ENCODE measurements at places on chromosomes 16 and 17. TPM values are rescaled to one million over a fixed set of nuclear protein-coding genes. Genes with fewer than 3 reads are reported as not detected.

- ATAC-seq: no peak
Observed at GRCh38 chr16:87790292-87791100, 24.7 kb upstream of the KLHDC4 start.

DNA sequence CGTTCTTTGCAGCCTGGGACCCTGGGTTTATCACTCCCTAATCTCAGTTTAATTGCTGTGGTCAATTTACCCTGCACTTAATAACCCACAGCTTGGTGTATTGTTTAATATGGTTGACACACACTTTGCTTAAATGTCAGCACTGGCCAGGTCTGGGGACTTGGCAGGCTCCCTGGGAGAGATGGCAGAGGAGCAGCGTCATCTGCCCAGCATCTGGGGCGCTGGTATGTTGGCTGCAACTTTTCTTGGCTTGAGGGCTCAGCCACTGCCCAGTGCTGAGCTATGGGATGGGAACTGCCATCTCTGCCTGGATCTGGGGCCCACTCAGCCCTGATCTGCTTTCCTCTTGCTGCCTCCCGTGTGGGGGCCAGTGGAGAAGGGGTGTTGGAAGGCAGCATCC is 115.7 kb upstream of the IRX3 start:
- ATAC-seq: no peak

GRCh38 chr16:14329727-14330350 is 258.7 kb downstream of the MRTFB start:
- ATAC-seq: no peak

DNA sequence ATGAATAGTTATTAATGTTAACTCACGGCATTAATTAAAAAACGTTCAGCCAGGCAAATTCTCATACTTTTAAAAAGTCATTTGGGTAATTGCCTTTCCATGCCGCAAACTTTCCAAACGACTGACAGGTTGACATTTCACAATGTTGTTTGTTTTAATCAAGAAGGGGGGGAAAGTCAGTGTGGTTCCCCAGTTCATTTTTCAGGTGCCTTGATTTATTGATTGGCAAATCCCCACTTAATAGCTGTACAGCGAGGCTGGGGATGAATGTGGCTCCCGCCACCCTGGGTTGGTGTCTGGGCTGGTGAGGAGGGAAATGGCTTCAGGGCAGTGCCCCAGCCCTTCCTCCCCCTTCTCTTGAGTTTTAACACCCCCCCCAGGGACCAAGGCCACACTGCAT is 318.0 kb downstream of the SOX9 start:
- ATAC-seq: no peak

DNA sequence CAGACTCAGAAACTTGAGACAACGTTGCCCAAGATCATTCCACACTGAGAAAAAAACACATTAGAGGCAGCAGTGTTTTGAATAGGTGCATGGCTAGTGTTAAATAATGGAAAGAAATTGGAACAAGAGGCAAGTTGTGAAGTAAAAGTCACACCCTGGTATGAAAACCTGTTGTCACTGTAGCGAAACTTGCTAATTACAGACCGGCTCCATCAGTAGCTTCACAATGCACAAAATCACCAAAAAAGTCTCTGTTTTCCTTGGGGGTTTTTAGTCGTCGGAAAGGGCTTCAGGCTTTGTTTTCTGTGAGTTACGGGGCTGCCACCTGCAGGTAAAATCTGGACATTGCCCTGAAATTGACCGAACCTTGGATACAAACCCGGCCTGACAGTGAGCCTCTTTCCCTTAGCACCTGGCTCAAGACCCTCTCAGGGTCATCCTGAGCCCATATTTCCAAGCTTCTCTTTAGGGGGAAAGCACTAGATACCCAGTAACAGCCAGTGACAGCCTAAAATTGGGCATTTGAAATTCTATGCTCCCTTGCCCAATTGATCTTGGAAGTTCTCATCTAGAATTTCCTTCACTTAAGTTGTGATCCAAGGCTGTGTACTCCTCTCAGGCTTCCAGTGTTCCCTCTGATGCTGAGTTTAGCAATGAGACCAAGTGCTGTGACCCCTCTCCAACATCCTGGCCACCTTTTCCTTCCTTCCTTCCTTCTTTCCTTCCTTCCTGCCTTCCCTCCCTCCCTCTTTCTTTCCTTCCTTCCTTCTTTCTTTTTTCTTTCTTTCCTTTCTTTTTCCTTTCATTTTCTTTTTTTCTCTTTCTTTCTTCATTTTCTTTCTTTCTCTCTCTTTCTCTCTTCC is 7.2 kb upstream of the GRB2 start:
- ATAC-seq: peak; percentile 82

Gene CA7
- total RNA-seq: not detected
